ENCODE measurements at places on chromosomes 16 and 17.

- DNase-seq = no peak
Measured at GRCh38 chr17:72422204-72422504, 301.3 kb downstream of the SOX9 start.

DNA sequence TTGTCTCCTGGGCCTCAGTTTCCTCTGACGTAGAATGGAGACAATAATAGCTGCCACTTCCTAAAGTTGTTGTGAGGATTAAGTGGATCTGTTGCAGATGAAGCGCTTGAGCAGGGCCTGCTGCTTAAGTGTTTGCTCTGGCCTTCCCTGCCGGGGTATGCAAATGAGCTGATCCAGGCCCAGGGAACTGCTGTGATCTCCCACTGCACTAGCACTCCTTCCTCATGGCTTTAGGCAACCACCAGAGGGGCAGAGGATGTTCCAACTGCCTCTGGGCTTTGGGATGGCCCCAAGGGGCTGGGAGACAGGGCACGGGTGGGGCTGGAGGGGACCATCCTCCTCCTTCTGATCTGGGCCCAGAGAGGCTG lies 6.2 kb downstream of the SBK1 start:
- no peak for DNase-seq

GRCh38 chr16:52022177-52022576 lies 524.8 kb downstream of the TOX3 start:
- no peak for DNase-seq

- DNase-seq = no peak
Measured at GRCh38 chr16:81843683-81844082, 64.6 kb downstream of the PLCG2 start.

GRCh38 chr17:18108401-18109312 lies at the start of gene MYO15A:
Gene MYO15A (plus strand): TSS chr17:18108756. CDS start chr17:18118801, 10,045 bp downstream.
- DNase-seq = no peak

DNA sequence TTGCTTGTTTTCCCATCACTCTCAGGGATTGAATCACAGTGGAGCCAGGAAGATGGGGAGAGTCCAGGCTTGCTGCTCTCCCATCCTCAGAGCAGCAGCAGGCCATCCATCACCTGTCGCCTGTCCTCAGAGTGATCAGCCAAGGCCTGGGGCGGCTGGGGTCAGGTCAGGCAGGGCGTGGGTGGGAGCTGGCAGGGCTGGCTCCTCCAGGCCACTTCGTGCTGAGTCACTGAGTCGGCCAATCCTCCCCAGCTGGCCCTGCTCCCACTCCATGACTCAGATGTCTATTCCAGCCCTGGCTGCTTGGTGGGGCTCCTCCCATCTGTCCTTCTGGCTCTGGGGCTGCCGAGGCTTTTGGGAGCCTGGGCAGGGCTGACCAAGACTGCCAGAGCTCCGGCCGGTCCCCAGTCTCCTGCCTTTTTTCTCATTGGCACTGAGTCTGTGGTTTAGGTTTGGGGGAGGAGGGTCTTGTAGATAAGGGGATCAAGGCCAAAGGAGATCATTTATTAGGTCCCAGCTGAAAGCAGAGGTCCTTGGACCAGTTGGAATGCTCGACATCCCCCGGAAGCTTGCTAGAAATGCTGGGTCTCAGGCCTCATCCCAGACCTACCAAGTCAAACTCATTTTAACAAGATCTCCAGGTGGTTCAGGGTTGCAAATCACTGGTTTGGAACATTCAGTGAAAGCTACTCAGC lies 72.7 kb downstream of the ABCC1 start:
- no peak for DNase-seq

GRCh38 chr16:86461037-86461436 lies 49.3 kb upstream of the FOXF1 start:
- no peak for DNase-seq

- DNase-seq = no peak
Measured at GRCh38 chr17:32590974-32591373, 104.2 kb downstream of the CDK5R1 start.

DNA sequence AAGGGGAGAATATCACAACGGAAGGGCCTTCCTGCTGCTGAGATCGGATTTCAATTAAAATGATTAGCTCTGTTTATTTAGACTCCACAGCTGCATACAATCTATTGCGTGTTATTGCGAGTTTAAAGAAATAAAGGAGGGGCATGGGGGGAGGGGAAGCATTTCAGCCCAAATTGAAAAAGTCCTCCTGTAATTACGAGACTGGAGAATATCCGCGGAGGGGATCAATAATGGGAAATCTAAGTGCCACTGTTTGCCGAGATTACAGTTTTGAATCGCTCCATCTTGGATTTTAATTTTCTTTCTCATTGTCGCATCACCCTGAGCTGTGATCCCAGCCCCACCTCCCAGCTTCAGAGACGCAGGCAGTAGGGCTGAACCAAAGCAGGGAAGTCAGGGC lies 15.7 kb upstream of the RPL38 start:
- DNase-seq = no peak

- no peak for DNase-seq
Measured at GRCh38 chr16:68689921-68690320, 44.8 kb downstream of the CDH3 start.

GRCh38 chr17:33099252-33099651 lies 107.6 kb downstream of the SPACA3 start:
- no peak for DNase-seq

GRCh38 chr17:64264891-64265290 lies 1.8 kb upstream of the TEX2 start:
- DNase-seq = no peak

GRCh38 chr17:5297245-5297644 lies 15.2 kb downstream of the RABEP1 start:
- DNase-seq = no peak

DNA sequence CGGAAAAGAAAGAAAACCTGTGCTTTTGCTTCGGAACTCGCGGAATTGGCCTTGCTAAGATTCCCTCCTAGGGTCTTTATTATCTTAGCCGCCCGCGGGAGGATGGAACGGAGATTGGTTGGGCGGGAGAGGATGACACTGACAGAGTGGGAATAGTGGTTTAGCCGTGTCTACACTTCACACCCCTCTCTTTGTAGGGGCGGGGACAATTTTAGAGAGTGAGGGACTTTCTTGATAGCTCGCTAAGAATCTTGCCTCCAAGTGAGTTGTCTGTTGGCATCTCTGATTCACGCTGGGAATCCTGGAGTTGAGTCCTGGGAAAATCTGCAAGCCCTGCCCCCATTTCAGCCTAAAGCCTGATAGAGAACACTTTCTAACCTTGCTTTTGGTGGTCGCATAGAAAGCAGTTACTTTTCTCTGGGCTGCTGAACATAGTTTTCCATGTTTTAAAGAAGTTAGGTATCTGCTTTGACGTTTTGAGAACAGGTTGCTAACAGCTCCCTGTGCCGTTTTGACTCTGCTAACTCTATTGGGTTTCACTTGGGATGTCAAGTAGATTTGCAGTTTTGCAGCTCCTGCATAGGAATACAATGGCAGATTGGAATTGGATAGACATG lies 697 bp downstream of the NOL11 start:
- peak; percentile 29 for DNase-seq

GRCh38 chr16:50889746-50890145 lies 147.9 kb downstream of the CYLD start:
- no peak for DNase-seq

DNA sequence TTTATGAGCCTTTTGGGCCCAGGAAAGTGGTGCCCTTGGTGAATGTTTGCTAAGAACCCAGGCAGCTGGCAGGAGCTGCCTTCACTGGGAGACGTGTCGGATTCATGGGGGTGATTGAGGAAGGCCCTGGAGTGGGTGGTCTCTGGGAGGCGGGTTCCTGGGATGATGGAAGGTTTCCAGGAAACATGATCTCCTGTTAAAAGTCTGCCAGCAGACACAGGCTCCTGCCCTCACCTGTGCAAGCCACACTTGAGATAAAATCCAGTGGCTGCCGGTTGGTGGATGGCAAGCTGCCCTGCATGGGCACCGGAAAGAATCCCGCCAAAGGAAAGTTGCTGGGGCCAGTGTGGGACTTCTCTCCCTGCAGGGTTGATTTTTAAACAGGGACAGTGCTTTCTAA lies 189.0 kb upstream of the CIBAR2 start:
- DNase-seq = no peak

DNA sequence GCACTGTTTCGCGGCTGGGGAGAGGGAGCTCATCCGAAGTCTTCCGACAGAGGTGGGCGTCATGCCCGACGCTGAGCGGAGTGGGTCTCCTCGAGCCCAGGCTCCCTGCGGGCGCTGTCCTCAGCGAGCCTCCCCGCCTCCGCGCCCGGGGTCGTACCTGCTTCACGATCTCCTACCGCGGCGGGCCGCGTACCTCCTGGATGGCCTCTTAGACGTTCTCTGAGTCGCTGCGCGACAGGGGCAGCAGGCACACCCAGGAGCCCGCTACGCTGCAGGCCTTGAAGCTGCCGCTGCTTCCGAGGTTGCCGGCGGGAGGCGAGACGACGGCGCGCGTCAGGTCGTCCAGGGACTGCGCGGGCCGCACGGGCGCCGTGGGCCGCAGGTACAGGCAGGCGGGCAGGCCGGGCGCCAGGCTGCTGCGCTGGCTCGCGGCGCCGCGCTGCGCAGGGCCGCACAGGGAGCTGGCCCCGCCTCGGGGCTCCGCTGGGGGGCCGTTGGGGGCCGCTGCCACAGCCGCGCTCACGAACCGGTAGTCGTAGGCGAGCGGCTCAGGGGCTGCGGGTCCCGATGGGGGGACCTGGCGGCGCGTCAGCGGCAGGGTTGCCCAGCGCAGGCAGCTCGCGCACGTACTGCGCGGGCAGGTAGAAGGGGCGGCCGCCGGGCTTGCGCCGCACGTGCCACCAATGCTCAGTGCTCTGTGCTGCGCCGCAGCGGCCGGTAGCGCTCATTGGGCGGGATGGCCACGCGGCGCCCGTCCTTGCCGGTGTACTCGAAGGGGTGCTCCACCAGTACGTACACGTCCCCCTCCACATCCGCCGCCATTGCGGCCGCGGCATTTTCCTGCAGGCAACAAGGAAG lies 116.4 kb upstream of the SMURF2 start:
- DNase-seq = peak; percentile 37

- DNase-seq = no peak
Measured at GRCh38 chr17:50576864-50577263, 16.3 kb downstream of the CACNA1G start.

DNA sequence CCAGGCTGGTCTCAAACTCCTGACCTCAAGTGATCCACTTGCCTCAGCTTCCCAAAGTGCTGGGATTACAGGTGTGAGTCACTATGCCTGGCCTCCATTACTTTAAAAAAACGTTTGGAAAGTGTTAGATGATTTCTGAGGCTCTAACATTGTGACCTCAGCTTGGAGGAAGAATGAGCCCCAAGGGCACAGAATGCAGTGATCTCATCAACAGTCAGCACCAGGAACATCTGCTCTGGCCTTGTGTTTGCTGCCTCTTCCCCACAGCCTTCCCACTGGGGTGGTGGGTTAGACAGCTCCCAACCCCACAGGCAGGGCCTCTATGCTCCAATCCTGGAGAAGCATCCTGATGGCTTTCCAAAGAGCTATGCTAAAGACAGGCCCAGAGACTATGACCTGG lies 37.7 kb upstream of the SREBF1 start:
- DNase-seq = no peak

DNA sequence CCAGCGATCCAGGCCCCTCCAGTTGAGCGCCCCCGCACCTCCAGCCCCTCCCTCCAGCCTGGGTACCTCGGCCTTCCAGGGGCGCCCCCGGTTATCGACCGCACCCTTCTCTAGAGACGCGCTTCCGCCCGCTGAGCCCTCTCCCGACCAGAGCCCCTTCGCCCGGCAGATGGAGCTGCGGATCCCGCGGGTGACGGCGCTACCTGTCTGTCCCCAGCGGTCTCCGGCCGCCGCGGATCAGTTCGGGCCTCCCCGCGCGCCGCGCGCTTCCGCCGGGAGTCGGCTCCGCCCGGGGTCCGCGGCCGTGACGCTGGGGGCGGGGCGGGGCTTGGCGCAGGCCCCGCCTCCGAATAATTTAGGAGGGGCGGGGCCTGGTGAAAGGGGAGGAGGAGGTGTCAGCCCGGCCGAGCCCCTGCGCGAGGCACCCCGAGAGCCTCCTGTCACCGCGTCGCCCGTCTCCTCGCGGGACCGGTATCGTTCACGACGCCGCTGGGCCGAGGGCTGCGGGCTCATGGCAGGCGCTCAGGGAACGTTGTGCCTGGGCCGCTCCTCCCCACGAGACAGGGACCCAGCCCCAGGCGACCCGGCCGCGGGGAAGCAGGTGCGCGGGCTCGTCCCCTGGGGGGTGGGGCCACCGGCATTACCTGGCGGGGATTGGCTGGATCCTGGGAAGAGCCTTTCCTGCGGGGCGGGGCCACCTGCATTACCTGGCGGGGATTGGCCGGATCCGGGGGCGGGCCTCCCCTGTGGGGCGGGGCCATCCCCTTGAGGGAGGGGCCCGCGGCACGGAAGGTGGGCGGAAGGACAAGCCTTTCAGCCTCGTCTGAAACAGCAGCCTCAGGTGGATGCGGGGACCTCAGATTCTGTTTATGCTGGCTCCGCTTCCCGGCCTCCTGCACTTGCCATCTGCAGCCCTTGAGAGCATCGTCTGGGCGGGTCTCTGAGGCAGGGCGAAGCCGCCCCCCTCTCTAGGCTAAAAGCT lies at the start of gene SPATA2L:
TSS of gene SPATA2L (minus strand) at position 281 of the 982 bp plus-strand sequence. CDS start 473 bp downstream, outside the sequence.
- DNase-seq = peak; percentile 100

GRCh38 chr16:20939611-20940010 lies 39.0 kb downstream of the LYRM1 start:
- no peak for DNase-seq

- DNase-seq = no peak
Measured at GRCh38 chr16:53913099-53913870, 209.3 kb downstream of the FTO start.

DNA sequence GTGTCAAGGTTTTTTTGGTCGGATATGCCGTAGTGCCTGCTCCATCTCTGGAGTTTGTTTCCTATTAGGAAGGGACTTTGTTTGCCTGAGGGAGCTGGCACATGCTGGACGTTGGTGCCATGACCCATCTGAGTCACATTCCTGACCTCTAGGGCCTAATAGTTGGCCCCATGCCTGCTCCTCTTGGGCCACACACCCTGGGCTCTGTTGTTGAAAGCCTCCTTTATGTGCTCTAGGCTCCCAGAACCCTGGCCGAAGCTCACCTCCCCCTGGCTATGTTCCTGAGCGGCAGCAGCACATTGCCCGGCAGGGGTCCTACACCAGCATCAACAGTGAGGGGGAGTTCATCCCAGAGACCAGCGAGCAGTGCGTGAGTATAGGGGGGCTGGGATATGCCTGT lies 18.4 kb downstream of the LIMD2 start:
- no peak for DNase-seq

GRCh38 chr17:58161566-58161965 lies 5.2 kb upstream of the OR4D2 start:
- no peak for DNase-seq

GRCh38 chr17:69757688-69758430 lies 317.2 kb upstream of the KCNJ16 start:
- DNase-seq = no peak

- DNase-seq = no peak
Measured at GRCh38 chr17:15023589-15024336, 241.4 kb downstream of the PMP22 start.

DNA sequence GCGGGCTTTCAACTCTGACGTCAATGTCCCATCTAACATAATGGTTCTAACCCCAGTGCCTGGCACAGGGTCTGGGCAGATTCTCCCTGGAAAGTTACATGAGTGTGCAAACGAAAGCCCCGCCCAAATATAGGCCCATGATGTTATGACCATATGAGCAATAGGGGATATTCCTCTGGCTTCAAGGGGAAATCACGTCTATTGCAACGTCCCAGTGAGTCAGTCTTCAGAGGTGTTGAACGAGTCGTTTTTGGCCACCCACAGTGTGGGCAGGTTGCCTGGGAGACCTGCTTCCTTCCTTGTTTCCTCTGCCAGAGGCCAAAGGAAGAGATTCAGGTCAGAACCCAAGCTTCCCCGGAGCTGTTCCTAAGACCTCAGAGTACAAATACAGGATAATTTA lies 30.3 kb downstream of the PIK3R5 start:
- DNase-seq = peak; percentile 49

GRCh38 chr16:73945631-73946030 lies 351.0 kb upstream of the PSMD7 start:
- no peak for DNase-seq
